ENCODE measurements at places on chromosomes 4 and X. TPM values are rescaled to one million over a fixed set of nuclear protein-coding genes. Genes with fewer than 3 reads are reported as not detected.

Gene NUDT10
- total RNA-seq = 1.1 TPM

Gene FAM241A
- total RNA-seq = 6.6 TPM

Gene GPRASP3
- 2.4 TPM for total RNA-seq

Gene ATP8A1
- 28.9 TPM for total RNA-seq

Gene RNF212
- total RNA-seq = 1.6 TPM

Gene SLC38A5
- 180 TPM for total RNA-seq

Gene COL25A1
- not detected for total RNA-seq

Gene TMPRSS11E
- total RNA-seq = 0.15 TPM

Gene KCTD8
- total RNA-seq = not detected

Gene RPGR
- total RNA-seq = 10.6 TPM

Gene GDPD2
- total RNA-seq = not detected

Gene RXFP1
- total RNA-seq = not detected

Gene CFI
- total RNA-seq = not detected

Gene ASMT
- 2.9 TPM for total RNA-seq

Gene KLF3
- 7.1 TPM for total RNA-seq

Gene CXCL6
- not detected for total RNA-seq

Gene DAPP1
- total RNA-seq = 24.4 TPM

Gene HERC5
- total RNA-seq = 5.9 TPM

Gene USP38
- 25.6 TPM for total RNA-seq

Gene MMAA
- 13.6 TPM for total RNA-seq

Gene C4orf36
- total RNA-seq = not detected

Gene HPSE
- 7.1 TPM for total RNA-seq

Gene CT45A10
- not detected for total RNA-seq

Gene KLB
- not detected for total RNA-seq

Gene UGT2B17
- not detected for total RNA-seq

Gene CC2D2A
- not detected for total RNA-seq

Gene PRICKLE3
- 18.4 TPM for total RNA-seq

Gene PCDH18
- not detected for total RNA-seq

Gene GPRIN3
- 18.8 TPM for total RNA-seq

Gene RASSF6
- not detected for total RNA-seq

Gene DCX
- not detected for total RNA-seq

Gene TBC1D14
- total RNA-seq = 47.4 TPM

Gene ANK2
- total RNA-seq = 0.55 TPM

Gene NEUROG2
- total RNA-seq = not detected

Gene SPANXA2
- not detected for total RNA-seq

Gene MAGEA3
- not detected for total RNA-seq

Gene GRIA2
- not detected for total RNA-seq

Gene CCKAR
- not detected for total RNA-seq

Gene FAT4
- total RNA-seq = 0.02 TPM

Gene CT47B1
- not detected for total RNA-seq

Gene GATA1
- total RNA-seq = not detected

Gene CTAG2
- total RNA-seq = 48.2 TPM

Gene AMBN
- not detected for total RNA-seq

Gene EPHA5
- total RNA-seq = not detected

Gene DUSP21
- total RNA-seq = not detected

Gene PGAM4
- 1.5 TPM for total RNA-seq

Gene TSPAN6
- total RNA-seq = 0.19 TPM

Gene BBS12
- total RNA-seq = 1.5 TPM

Gene MAGED4B
- 1.0 TPM for total RNA-seq

Gene SRPK3
- total RNA-seq = not detected

Gene TACR3
- total RNA-seq = not detected

Gene AMTN
- not detected for total RNA-seq

Gene JAKMIP1
- 12.4 TPM for total RNA-seq

Gene NUP54
- 68.8 TPM for total RNA-seq

Gene TLR2
- total RNA-seq = 0.23 TPM

Gene IQCM
- total RNA-seq = not detected

Gene CCNA2
- total RNA-seq = 92.3 TPM

Gene TNIP3
- 16.9 TPM for total RNA-seq
